T follicular helper cell (primary cell): ENCODE measurements at places on chromosomes 11 and 22.

- DNase-seq = no peak
Observed at GRCh38 chr11:123173040-123173855, 21.8 kb downstream of the CLMP start.

DNA sequence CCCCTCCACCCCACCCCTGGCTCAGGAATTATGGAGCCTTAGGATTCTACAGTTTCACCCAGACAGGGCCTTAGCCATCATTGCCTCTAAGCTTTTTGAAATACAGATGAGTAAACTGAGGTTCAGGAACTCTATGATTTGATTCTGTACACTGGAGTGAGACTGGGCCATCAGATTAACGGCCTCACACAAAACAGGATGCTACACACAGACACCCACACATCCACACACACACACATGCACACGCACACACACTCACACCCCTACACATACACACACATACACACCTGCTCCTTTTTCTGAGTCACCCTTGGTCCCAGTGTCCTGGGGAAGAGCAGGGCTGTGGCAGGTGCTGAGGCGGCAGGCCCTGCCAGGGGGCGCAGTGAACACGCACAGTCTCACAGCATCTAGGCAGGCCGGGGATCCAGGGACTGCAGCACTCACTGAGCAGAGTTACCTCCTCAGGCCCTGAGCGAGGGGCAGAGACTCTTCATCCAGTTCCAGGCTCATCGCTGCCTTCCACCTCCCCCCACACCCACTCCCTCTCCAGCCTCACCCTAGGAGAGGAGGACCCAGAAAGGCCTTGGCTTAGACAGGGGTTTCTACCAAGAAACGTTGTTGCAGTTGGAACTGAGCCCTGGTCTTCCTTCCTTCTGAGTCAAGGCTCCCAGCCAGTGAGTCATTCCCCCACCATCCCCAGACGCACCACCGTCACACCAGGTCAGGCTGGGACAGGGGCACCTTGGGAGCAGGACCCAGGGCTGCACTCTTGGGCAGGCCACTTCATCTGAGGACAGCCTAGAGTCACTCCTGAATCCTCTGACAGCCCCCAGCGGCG lies 89.8 kb upstream of the PARVA start:
- no peak for DNase-seq

DNA sequence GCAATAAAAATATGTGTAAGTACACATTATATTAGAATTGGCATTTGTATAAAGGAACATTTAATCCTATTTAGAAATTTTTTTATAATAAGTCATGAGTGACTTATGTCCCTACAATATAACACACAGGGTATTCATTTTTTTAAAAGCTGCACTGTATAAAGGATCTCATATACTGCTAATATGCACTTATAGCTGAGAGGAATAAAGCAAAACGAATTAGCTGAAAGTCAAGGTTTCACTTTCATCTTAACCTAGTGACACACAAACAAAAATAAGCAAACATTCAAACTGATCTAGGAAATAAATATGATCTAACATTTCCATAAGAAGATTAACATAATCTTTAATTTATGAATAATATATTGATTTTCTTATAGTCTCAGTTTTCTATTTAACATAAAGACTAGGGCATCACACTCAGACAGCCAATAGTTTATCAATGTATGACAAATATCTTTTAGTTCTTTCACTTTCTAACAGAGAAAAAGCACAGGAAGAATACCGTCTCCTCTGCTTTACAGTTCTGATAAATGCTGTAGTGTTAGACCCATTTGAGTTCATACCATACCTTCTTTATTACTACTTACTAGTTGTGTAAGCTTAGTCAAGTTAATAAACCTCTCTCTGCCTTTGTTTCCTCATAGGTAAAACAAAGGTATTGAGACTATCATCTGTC lies 42.9 kb downstream of the DCDC1 start:
- DNase-seq = no peak

GRCh38 chr11:15800111-15800800 lies 556.1 kb downstream of the SOX6 start:
- DNase-seq = no peak

GRCh38 chr11:72236083-72236697 lies 7.8 kb downstream of the PHOX2A start:
- DNase-seq = no peak

DNA sequence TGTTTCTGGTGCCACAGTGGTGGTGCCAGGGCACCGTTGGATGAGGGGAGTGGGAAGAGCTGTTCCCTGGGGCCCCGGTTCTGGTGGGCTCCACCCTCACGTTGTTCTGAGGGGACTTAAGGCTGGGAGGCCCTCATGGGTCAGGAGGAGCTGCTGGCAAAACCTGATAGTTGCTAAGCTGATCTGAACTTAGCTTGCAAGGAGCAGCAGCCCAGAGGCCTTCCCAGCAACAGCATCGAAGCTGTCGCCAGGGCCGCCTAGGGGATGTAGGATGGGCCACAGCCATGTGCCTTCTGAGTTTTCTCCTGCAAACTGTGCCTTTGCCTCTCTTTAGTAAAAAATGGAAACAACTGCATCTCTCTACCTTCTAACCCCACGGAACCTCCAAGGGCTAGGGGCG lies 240.2 kb downstream of the TBC1D22A start:
- DNase-seq = no peak

- no peak for DNase-seq
Observed at GRCh38 chr11:75810637-75811390, 4.2 kb upstream of the UVRAG start.

- no peak for DNase-seq
Observed at GRCh38 chr22:31243339-31244045, 31.4 kb downstream of the LIMK2 start.

DNA sequence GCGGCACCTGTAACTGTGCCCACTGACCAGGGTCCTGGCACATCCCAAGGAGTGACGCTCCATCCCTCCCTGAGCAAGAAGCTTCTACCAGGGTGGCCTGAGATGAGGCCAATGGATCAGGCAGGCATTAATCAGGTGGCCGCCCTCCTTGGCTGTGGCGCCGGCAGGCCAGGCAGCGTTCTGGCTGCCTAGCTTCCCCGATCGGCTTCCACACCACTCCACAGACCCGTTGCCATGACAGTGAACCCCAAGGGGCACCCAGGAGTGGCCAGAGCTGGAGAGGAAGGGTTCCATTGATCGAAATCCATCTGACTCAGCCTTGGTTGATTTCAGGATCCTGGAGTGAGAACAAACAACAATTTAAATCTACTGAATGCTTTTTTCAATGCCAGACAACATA lies 20.5 kb downstream of the LRRC55 start:
- DNase-seq = no peak

GRCh38 chr11:15748741-15749140 lies 607.6 kb downstream of the SOX6 start:
- DNase-seq = no peak

DNA sequence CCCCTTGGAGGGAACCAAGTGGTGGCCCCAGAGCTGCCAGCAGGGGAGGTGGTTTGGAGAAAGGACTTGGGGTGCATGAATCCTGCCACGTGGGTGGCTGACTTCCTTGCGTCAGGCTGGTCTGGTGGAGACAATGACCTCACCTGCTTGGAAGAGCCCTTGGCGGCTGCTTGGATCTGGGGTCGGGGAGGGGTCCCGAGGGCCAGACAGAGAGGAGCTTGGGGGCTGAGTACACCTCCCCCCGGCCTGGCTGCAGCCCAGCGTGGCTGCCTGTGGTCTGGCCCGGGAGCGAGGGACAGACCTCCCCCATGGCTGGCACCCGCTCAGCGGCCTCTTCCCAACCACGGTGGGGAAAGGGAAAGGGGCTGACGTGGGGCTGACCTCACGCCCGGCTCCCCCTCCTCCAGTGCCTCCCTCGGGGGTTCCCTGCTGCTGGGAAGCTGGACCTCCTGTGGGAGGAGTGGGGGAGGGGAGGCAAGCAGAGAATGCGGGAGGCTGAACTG lies 13.8 kb downstream of the LIF start:
- DNase-seq = no peak

DNA sequence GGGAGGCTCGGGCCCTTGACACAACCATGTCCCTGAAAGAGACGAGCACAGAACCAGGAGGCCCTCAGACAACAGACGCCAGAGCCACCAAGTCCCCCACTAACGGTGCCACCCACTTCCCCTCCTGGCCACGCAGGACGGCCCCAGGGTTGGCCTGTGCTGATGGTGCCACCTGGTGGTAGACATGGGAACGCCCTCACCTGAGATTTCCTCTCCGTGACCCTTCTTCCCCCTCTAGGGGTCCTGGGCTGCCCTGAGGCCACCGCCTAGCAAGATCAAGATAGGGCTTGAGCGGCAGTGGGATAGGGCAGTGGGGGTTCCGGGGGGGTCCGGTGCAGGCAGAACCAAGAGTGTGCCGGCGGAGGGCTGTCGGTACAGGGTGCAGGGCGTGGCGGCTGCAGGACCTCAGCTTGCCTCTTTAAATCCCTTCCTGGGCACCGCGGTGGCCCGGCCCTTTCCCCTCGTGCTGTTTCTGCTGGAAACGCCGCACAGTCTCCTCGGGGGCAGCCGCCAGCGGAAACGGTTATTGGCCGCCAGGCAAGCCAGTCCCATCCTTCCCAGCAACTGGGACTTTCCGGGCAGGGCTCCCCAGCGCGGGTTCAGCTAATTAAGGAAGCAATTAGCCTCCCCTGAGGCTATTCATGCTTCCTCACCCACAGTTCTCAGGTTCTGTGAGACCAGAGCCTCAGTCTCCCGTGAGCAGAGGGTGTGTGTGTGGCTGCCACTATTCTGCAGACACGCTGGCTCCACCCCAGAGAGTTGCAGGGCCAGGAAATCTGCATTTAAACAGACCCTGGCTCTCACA lies 5.5 kb upstream of the NFAM1 start:
- DNase-seq = peak; percentile 75

GRCh38 chr22:50048061-50048765 lies 9.9 kb downstream of the TTLL8 start:
- no peak for DNase-seq

DNA sequence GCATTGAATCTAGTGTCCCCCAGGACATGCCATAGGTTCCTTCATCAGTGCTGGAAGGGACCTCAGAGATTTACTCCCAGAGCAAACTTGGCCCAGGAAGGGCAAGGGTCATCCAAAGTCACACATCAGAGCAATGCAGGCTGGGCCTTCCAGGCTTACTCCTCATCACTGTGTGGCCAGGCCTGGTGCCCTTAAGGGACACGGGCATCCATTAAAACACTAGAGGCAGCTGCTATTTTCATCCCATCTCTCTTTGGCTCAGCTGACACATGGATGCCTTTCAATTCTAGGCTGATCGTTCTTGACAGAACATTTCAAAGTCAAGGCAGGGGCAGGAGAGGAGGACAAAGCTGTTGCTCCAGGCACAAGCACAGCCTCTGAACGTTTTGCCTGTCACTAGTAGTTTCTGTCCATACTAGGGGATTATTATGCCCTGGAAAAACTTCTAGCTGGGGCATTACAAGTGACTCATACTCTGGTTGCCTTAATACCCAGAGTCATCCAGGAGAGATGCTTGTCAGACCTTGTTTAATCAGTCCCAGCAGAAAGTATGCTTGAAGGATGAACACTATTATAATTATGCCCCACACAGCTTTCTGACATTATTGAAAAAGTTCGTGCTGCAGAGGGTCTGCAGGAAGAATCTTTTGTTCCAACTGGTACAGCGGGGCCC lies 240.3 kb downstream of the TENM4 start:
- DNase-seq = no peak

DNA sequence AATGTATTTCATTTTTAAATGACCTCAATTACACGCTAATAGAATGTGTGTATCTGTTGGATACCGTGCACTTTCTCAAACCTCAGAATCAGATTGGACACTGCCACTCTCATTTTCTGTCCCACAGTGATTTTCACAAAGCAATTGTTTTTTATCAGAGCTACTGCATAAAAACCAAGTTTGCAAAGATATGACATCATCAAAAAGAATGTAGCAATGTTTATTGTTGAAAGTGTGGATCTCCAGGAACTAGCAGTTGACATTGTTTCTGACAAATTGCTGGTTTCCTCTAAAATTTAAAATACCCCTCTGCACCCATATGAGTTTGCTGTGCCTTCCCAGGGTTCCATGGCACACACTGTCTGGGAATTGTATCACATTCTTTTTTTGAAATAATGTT lies 362.7 kb upstream of the DDI1 start:
- no peak for DNase-seq

GRCh38 chr22:46942799-46943785 lies 180.6 kb downstream of the TBC1D22A start:
- DNase-seq = no peak

- no peak for DNase-seq
Observed at GRCh38 chr11:131964698-131965483, 594.5 kb downstream of the NTM start.

GRCh38 chr11:33775832-33776470 lies 1.6 kb upstream of the FBXO3 start:
- no peak for DNase-seq

DNA sequence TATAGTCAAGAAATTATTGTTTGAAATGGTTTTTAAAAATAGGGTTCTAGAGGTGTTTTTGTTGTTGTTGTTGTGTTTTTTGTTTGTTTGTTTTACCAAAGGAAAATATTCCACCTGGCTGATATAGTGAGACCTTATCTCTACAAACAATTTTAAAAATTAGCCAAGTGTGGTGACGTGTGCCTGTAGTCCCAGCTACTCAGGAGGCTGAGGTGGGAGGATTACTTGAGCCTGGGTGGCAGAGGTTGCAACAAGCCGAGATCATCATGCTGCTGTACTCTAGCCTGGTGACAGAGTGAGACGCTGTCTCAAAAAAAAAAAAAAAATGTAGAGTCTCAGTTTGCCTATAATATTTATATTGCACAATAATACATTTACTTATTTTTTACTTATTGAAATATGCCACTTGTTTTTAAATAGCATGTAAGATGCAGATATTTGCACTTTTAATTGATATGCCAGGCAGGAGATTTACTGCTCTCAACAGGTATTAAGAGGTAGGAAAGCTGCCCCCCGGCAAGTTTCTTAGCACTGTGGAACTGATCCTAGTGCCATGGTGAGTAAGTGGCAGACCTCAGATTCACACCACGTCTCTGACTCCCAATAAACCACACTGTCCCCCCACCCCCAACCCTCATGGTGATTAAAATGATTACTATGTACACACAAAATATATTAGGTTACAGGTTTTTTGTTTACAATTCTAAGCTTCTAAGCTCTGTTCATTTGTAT lies 157.4 kb downstream of the TEAD1 start:
- DNase-seq = no peak

DNA sequence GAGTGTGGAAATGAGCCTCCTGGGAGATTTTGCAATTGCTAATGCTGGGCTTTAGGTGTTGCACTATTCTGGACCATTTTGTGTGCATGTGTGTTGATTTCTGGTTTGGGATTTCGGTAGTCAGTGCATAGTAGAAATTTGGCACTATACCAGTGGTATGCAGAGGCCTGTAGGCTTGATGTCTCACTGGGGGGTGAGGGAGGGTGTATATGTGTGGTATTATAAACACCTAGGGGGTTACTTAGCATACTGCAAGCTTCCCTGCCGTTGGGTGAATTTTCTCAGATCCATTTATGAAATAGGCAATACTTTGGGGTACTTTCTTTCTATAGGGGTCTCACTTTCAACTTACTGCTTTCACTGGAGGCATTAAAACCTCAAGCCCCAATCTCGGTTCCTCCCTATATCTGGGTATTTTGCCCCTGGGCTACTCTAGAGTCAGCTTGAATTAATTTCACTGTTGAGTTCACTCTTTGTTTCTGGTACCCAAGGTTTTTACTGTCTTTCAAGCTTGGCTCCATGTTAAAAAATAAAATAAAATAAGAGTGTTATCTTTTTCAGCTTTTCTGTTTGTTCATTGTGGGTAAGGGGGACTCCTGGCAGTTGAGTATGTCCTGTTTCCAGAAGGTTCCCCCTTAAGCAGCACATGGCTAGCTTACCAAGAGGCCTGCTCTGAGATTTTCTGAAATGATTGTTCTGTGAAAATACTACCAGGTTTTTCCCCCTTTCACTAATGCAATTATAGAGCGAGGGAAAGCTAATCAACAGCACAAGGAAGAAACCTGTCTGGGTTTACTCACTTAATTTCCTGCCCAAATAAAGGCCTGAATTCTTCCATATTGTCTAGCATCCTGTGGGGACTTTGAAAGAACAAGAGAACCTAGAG lies 45.8 kb downstream of the PPFIBP2 start:
- no peak for DNase-seq
